AG10803 (cell line): ENCODE measurements at places on chromosomes 2 and 18.
A peak's percentile ranks its signal among the peaks of the same experiment; 100 is the strongest.

GRCh38 chr2:82795446-82795845 is 1663.6 kb downstream of the SUCLG1 start:
- DNase-seq, result peak; percentile 54

DNA sequence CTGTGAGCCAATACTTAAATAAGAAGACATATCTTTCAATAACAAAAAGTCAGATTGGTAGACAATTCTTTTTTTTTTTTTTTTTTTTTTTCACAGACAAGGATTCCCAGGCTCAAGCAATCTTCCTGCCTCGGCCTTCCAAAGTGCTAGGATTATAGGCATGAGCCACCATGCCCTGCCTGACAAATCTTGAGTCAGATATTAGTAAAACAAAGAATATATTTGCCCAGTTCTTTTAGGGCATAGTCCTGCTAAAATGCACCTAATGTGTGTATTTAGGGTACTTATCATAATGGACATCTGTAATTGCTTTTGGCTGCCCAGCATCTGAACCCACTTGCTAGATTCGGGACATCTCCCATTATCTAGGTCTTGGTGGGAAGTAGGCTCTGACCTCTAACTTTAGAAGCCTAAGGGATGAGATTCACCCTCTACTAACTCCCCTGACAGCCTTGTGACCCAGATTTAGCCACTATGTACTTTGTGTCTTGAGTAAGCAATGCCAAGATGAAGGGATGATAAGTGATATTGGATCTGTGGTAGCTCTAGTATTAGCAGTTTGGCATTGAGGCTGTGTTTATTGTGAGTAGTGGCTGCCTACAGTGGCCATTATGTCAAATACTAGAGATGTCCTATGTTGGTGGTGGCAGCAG is 18.5 kb upstream of the PSME4 start:
- DNase-seq, result no peak

- DNase-seq, result no peak
Measured at GRCh38 chr2:208542465-208543041, 136.0 kb downstream of the PTH2R start.

- DNase-seq, result peak; percentile 81
Measured at GRCh38 chr2:191296083-191297006, 51.1 kb downstream of the MYO1B start.

- no peak for DNase-seq
Measured at GRCh38 chr2:175973373-175973772, 28.7 kb downstream of the LNPK start.

DNA sequence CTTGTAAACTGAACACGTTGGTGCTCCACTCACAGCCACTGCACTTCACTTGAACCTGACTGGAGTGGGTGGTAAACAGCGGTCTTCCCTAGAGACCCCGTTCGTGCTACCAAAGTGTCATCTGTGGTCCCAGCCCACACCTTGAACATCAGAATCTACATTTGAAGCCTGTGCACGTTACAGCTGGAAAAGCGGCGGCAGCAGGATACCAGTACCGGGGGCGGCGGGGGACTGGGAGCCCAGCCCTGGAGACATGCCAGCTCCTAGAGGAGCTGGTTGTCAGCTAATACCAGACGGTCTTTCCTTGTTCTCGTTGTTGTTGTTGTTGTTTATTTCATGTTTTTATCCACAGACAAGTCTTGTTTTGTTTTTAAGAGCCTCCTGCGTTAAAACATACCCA is 156.7 kb downstream of the WDSUB1 start:
- DNase-seq, result no peak

DNA sequence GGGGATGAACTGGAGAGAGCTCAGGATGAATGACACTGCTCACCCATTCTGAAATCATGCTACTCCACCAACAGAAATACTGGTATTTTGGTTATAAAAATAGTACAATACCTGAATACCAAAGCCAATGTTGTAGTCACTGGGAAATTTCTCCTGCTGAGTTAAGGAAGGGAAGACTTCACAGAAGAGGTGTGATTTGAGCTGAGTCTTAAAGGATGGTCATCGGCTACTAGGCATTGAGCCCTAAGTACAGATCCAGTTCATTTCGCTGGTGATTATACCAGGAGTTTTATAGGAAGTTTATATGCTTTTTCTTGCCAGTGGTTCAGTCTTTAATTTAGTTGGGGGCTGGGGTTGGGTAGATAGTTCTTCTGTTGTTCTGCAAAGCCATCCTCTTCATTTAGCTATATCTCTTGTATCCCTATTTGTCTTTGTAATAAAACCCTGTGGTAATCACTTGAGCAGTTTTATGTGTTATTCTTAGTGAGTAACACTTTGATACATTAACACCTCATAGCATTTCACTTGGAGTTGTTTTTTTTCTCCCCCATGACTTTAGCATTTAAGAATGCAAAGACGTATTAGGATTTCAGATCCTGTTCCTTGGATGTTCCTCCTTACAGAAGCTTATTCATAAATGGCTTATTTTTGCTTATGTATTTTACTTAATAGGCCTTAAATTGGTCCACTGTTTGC is 239.9 kb upstream of the FOSL2 start:
- peak; percentile 58 for DNase-seq

DNA sequence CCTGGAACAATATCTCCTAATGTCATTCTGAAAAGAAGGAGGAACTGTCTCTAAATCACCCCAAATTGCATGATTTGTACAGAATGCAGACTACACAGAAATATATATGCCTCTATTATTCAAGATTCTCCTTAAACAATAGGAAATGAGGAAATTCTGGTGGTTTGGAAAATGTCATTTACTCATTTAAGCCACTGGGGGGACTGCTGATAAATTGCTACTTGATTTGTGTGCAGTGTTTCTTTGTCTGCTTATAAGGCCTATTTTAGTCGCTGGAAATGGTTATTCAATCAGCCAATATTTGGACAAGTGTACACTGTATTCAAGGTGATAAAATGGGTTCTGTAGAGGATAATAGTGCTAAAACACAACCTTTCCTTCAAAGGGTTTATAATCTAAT is 801.9 kb upstream of the CELF4 start:
- DNase-seq, result no peak

GRCh38 chr18:37529863-37530262 is 35.7 kb downstream of the CELF4 start:
- no peak for DNase-seq

DNA sequence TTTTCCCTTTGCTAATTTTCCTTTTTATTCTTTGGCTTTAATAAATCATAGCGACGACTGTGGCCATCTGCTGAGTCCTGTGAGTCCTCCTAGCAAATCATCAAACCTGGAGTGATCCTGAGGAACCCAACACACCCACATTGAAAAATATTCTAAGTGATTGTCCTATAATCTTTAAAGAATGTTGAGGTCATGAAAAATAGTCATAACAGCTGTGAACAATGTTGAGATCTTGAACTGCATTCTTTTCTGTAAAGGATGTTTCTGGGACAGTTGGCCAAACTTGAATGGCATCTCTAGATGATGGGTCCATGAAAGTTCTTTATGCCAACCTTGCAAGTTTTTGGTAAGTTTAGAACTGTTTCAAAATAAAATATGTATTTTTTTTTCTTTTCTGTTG is 53.2 kb upstream of the ADAM23 start:
- no peak for DNase-seq

GRCh38 chr2:234502285-234502918 is 5.5 kb upstream of the ARL4C start:
- peak; percentile 65 for DNase-seq

DNA sequence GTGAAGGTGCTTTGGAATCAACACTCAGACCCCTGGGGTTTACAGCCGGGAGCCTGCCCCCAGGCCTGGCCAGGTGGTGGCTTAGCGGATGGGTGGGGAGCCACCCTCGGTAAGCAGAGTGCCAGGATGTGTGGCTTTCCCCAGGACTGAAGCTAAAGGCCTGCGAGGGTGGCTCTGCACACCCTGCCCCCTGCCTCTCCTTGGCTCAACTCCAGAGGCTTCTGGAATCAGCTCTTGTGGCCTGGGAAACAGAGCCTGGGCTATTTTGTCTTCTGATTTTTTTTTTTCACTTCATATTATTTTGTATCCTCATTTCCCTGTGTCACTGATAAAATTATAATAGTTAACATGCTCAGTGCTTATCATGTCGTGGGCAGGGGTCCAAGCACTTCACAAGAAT is 79.8 kb downstream of the RHOB start:
- no peak for DNase-seq

- DNase-seq, result peak; percentile 78
Measured at GRCh38 chr18:3015204-3015592, 2.3 kb upstream of the LPIN2 start.

DNA sequence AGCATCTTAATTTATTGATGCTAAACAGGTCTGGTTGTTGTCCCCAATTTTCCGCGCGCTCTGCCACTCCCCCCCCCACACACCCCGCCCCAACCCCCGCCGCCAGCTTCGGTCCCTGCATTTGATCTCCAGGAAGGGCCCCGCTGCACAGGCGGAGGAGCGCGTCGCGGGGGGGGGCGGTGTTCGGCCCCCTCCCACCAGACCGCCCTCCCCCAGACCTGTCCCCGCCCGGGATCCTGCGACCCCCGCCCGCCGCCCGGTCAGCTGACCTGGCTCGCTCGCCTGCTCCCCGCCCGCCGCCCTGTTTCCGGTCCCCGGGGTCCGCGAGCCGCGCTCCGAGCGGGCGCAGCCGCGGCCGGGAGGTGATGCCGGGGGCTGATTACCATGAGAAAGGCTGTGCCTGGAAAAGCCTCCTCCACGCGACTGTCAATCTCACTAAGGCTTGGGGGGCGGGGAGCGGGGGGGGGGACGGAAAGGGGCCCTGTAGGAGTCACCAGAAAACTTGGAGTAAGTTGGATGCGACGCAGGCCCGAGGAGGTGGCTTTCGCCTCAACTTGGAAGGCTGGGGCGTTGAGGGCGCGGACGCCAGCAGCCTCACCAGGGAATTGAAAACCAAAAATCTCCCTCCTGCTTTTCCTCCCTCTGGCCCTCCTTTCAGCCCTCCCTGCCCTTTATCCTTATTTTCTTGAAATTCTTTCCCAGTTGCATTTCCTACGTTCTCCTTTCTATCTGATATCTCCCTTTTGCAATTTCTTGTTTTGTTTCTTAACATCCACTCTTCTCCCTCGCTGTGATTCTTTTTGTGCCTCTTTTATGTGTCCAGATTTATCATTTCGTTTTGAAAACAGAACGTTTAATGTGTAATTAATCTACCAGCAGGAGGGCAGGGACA is 4.4 kb upstream of the ZEB2 start:
- DNase-seq, result no peak

DNA sequence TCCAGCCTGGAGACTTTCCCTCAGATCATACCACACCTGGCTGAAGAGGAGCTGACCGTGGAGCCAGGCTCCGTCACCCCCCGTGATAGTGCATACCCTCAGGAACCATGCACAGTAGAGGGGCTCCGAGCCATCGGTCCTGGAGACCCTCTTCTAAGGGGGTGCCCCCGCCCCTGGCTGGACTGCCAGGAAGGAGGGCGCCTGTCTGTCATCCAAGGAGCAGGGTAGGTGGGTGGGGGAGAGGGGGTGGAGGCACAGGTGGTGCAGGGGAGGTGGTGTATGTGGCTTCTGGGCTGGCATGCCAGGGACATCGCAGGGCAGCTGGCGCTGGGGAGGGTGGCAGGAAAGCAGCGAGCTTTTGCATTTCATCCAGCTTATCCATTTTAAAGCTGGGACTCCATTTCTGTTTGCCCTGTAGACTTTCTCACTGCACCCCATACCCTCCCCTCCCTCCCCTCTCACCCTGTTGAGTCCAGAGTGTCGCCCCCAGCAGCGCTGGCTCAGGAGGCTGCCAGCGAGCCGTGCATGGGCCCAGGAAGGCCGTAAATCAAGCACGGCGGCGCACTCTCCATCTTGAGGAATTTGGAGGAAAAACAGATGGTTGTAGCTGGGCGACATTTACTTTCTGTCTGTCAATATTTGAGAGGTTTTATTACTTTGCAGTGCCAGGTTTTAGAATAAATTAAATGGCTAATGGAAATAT is 56.2 kb upstream of the HS6ST1 start:
- DNase-seq, result peak; percentile 54

- no peak for DNase-seq
Measured at GRCh38 chr18:9297007-9297393, 37.6 kb upstream of the TWSG1 start.
